ENCODE measurements at places on chromosomes 6 and 20.

DNA sequence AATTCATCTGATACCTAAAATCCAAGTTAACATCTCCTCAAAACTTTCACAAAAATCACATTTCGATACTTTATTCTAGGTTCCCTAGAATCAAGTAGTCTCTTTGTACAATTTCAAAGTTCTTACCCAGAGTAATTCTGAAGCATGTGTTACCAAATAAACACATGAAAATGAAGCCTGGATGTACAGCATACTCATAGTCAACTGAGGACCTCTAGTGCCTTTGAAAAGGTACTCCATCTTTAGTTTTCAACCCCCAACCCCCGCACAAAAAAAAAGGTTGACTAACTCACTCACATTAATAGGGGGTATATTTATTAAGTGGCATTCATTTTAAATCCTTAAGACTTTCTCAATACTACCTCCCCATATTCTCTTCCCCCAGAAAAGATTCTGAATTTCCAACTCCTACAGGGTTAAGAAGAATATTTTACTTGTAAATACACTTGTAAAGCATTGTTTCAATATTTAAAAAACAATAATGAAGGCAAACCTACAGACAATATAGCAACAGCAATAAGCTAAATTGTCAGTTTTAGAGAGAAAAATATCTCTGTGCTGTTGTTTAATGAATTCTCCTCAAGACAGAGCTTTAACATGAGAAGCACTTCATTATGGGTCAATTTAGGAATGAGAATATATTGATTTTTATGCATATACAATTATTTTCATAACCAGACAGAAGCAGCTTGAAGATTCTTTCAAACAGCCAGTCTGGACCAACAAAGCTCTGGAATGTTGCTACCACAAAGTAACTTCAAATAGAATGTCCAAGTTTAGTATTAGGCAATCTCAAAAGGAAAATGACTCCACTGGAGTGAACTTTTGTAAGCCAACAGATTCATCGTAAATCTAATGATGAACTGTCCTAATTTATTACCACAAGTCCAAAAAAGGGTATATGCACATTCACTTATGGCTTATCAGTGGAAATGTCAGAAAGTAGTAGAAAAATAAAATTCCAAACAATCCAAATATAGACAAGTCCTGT, 3.3 kb downstream of the PLN start:
- no peak for DNase-seq

DNA sequence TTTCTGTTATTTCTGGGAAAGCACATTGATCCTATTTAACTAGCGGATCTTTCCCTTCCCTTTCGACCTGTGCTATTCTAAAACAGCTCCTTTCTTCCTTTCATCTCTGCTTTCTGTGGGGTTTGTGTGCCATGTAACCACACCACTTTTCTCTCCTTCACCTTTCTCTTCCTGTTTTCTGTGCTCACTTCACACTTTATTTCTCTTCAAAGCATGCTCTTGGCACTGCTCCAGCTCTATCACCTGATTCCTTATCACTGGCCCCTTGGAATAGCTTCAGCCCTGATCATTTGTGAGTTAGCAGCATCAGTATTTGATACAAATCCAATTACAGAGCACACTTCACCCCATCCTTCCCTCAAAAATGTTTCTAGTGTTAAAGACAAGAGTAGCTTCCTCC, 8.1 kb upstream of the METTL24 start:
- no peak for DNase-seq

DNA sequence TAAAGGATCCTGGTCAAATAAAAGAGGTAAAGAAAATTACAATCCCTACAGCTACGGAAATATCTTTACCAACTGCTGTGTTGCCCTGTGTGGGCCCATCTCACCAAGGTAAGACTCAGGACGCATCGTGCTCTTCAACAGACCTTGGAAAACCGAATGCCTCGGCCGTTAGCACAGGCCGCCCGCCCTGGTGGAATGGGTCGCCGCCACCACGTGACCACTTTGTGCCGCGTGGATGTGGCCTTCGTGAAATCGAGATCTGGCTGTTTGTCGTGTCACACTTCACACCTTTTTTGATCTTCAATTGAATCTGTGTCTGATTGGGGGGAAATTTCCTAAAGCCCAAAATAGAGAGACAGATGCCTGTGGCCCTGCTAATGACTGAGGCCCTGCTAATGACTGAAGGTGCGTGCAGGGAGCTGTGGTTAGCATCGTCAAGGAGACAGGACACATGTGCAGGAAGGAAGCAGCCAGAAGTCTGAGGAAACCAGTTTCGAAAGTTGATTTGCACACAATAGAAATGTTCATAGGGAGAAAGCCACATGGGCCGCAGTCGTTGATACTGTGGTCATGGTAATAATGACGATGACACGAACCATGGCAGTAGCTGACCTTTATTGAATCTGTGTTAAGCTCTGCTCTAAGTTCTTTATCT, 175.7 kb upstream of the SNX9 start:
- DNase-seq = no peak

DNA sequence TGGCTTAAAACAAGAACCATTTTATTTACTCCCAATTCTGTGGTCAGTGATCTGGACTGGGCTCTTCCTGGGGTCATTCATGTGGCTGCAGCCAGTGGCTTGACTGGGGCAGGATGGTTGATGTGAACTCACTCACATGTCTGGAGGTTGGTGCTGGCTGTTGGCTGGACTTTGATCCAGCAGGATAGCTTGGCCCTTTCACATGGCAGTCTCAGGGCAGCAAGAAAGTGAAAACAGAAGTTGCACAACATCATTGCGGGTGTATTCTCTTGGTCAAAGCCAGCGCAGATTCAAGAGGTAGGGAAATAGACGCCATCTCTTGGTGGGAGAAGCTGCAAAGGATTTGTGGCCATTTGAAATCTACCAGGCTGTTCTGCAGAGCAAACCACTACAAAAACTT, 77.2 kb downstream of the MDGA1 start:
- DNase-seq = no peak

All from stimulated activated CD8-positive, alpha-beta memory T cell treated with anti-CD3 and anti-CD28 coated beads, Interleukin-4, amount 100 ng/mL, for 24 hours (primary cell).